ENCODE measurements at places on chromosomes 2 and 18.

- DNase-seq, result no peak
Measured at GRCh38 chr18:8943900-8944870, 158.3 kb upstream of the NDUFV2 start.

- no peak for DNase-seq
Measured at GRCh38 chr18:65768120-65768778, 17.4 kb downstream of the CDH7 start.

DNA sequence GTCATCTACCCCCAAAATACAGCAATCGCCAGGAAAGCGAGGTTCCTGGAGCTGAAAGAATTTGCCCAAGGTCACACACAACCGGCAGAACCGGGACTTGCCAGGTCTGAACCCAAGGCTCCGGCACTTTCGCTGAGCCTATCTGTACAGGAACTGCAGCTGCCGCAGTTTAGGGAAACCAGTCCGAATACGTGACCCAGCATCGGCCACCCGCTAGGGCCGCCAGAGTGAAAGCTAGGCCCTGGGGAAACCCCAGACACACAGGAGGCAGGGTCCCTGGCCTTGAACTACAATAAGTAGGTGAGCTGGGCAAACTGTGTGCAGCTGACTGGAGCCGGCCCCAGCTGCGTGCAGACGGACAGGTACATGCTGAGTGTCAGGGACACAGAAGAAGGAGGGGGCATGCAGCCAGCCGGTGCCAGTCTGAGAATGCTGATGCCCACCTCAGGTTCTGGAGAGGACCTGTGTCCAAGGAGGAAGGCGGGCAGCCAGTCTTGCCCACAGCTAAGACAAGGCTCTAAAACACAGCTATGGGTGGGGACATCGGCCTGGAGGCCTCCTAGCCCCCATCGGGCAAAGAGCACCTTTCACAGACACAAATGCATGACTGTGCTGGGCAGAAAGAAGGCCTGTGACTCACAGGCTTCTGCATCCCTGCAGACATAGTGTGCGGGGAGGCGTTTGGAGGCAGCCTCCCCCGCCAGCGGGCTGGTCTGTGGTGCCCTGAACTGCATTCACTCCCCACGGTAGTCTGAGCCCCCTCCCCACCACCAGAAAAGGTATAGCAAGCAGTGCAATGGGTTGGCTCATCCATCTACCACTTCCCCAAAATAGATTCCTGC is 107.4 kb upstream of the ID2 start:
- DNase-seq, result no peak

- peak; percentile 26 for DNase-seq
Measured at GRCh38 chr2:142130111-142131009, 456 bp downstream of the LRP1B start.

GRCh38 chr2:120497261-120497977 is 151.5 kb downstream of the INHBB start:
- no peak for DNase-seq

- no peak for DNase-seq
Measured at GRCh38 chr2:2183176-2183575, 147.9 kb downstream of the MYT1L start.

GRCh38 chr18:8792688-8793316 is 87.4 kb downstream of the MTCL1 start:
- no peak for DNase-seq

DNA sequence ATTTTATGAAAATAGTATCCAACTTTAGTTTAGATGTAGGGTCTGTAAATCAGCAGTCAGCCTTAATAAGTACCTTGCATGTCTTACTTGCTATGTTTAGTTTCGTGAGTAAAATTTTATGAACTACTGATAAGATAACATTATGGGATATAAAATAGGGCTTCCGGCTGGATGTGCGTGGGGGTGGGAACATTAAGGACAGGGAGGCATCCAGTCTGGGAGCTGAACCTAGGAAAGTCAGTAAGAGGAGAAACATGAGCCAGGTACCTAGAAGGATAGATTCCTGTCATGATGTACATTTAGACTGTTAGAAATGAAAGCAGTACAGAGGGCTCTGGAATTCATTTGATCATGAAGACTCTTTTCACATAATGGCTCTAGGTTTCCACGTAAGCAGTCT is 12.7 kb upstream of the KCNJ13 start:
- DNase-seq, result no peak

GRCh38 chr2:46225150-46225625 is 72.0 kb upstream of the EPAS1 start:
- no peak for DNase-seq

GRCh38 chr2:195451160-195451559 is 205.9 kb upstream of the SLC39A10 start:
- no peak for DNase-seq

- no peak for DNase-seq
Measured at GRCh38 chr18:45464619-45465018, 150.7 kb upstream of the SLC14A2 start.

DNA sequence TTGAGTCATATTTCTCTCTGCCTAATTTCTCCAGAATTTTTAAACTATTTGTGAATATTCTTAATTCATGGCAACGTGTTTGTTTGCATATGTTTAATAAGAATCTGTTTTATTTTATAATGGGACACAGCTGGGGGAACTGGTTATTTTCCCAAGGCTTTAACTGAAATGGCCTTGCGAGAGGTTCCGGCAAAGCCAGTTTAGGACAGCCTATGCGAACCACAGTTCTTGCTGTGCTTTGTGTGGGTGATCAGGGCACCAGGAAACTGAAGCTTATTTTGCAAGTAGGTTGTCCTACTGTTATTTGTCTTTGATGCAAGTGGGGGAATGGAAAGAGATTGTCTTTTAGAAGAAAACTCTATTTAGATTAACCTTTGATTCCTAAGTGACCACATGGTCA is 6.5 kb downstream of the ANKMY1 start:
- no peak for DNase-seq

Measured in RWPE1 (cell line).